ENCODE measurements at places on chromosomes 3 and 15. TPM values are rescaled to one million over a fixed set of nuclear protein-coding genes. Genes with fewer than 3 reads are reported as not detected.

GRCh38 chr3:65660000-65660598, 378.6 kb downstream of the MAGI1 start:
- no peak overlapping the region for H3K27ac ChIP-seq
- no peaks in the 10 kb centered on the region for H3K36me3 ChIP-seq
- H3K27me3 ChIP-seq, result no peaks in the 10 kb centered on the region
- no peaks in the 10 kb centered on the region for H3K4me1 ChIP-seq
- DNase-seq, result no peak
- no peak overlapping the region for H3K4me3 ChIP-seq

GRCh38 chr3:129934234-129935123, 40.0 kb upstream of the TRH start:
- DNase-seq, result peak; percentile 74
- no peak overlapping the region for H3K4me3 ChIP-seq
- no peaks in the 10 kb centered on the region for H3K36me3 ChIP-seq
- peaks cover 8% of the 10 kb centered on the region for H3K4me1 ChIP-seq
- H3K27ac ChIP-seq, result no peak overlapping the region

GRCh38 chr3:114824014-114824413, 323.1 kb downstream of the ZBTB20 start:
- no peak overlapping the region for H3K27ac ChIP-seq
- H3K4me1 ChIP-seq, result no peaks in the 10 kb centered on the region
- H3K27me3 ChIP-seq, result no peaks in the 10 kb centered on the region
- no peaks in the 10 kb centered on the region for H3K36me3 ChIP-seq
- no peak overlapping the region for H3K4me3 ChIP-seq

- no peaks in the 10 kb centered on the region for H3K4me1 ChIP-seq
- peaks cover 57% of the 10 kb centered on the region for H3K36me3 ChIP-seq
- no peak overlapping the region for H3K4me3 ChIP-seq
- no peaks in the 10 kb centered on the region for H3K27me3 ChIP-seq
- DNase-seq, result no peak
- no peak overlapping the region for H3K27ac ChIP-seq
These were observed 66.4 kb downstream of the ASTE1 start for GRCh38 chr3:130960139-130960795.

- peaks cover 18% of the 10 kb centered on the region for H3K4me1 ChIP-seq
- peaks cover 16% of the 10 kb centered on the region for H3K36me3 ChIP-seq
- H3K27ac ChIP-seq, result no peak overlapping the region
- H3K4me3 ChIP-seq, result no peak overlapping the region
These were observed 35.5 kb downstream of the B3GALNT1 start for GRCh38 chr3:161069511-161070251.

DNA sequence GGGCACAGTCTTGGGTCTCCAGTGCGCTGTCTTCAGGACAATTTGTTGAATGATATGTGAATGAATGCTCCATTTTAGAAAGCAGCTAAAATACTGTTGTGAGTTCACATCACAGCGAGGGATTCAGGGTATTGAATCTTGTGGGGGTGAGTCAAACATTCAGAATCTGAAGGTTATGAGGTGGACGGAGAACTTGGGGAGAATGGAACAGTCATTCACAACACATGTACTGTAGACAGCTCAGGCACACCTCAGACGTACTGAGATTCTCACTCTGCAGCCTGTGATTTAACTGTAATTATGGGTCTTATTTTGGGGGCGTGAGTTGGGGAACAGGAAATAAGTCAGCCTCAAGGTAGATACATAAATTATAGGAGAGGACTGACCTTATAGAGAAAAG, 13.9 kb downstream of the CRYBG3 start:
- no peak overlapping the region for H3K4me3 ChIP-seq
- peaks cover 2% of the 10 kb centered on the region for H3K27me3 ChIP-seq
- no peaks in the 10 kb centered on the region for H3K4me1 ChIP-seq
- H3K27ac ChIP-seq, result no peak overlapping the region
- H3K36me3 ChIP-seq, result no peaks in the 10 kb centered on the region

- H3K27ac ChIP-seq, result no peak overlapping the region
- no peaks in the 10 kb centered on the region for H3K36me3 ChIP-seq
- peaks cover 10% of the 10 kb centered on the region for H3K4me1 ChIP-seq
These were observed 9.1 kb downstream of the GRM2 start for GRCh38 chr3:51715977-51716294.

- no peak for DNase-seq
- H3K27me3 ChIP-seq, result no peaks in the 10 kb centered on the region
- no peak overlapping the region for H3K4me3 ChIP-seq
- H3K27ac ChIP-seq, result no peak overlapping the region
- H3K36me3 ChIP-seq, result no peaks in the 10 kb centered on the region
These were observed 47.2 kb upstream of the MME start for GRCh38 chr3:155032918-155033317.

DNA sequence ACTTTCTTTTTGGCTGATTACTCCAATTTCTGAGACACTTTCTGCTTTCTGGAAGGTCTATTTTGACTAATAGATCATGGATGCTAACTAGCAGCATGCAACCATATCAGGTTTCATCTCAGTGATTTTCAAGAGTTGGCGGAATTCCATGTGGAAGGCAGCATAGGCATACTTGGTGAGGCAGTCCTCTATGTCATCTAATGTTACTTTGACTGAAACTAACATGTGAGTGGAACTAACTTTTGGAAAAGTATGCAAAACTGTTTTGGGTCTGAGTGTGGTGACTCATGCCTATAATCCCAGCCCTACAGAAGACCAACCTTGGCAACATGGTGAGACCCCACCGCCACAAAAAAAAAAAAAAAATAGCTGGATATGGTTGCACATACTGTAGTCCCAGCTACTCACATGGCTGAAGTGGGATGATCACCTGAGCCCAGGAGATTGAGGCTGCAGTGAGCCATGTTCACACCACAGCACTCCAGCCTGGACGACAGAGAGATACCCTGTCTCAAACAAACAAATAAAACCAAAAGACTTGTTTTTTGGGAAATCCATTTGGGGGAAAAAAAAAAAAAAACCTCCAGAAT, 1033.7 kb downstream of the ROBO1 start:
- no peaks in the 10 kb centered on the region for H3K36me3 ChIP-seq
- no peak overlapping the region for H3K27ac ChIP-seq
- no peaks in the 10 kb centered on the region for H3K4me1 ChIP-seq

- no peaks in the 10 kb centered on the region for H3K27me3 ChIP-seq
- DNase-seq, result no peak
- no peak overlapping the region for H3K4me3 ChIP-seq
- no peak overlapping the region for H3K27ac ChIP-seq
- H3K4me1 ChIP-seq, result no peaks in the 10 kb centered on the region
- no peaks in the 10 kb centered on the region for H3K36me3 ChIP-seq
These were observed 230.5 kb upstream of the CHRNA7 start for GRCh38 chr15:31799715-31800321.

GRCh38 chr15:77093436-77093835, 22.5 kb upstream of the TSPAN3 start:
- DNase-seq, result no peak
- no peaks in the 10 kb centered on the region for H3K36me3 ChIP-seq
- H3K27ac ChIP-seq, result no peak overlapping the region
- no peaks in the 10 kb centered on the region for H3K4me1 ChIP-seq

GRCh38 chr15:53918180-53919079, 59.8 kb upstream of the UNC13C start:
- H3K4me1 ChIP-seq, result no peaks in the 10 kb centered on the region
- no peaks in the 10 kb centered on the region for H3K27me3 ChIP-seq
- no peak overlapping the region for H3K4me3 ChIP-seq
- no peak for DNase-seq
- no peak overlapping the region for H3K27ac ChIP-seq

GRCh38 chr15:69758810-69759790, 306.5 kb downstream of the RPLP1 start:
- no peak overlapping the region for H3K27ac ChIP-seq
- no peaks in the 10 kb centered on the region for H3K36me3 ChIP-seq
- H3K4me3 ChIP-seq, result no peak overlapping the region

GRCh38 chr3:128991355-128991895, 2.5 kb downstream of the CFAP92 start:
- H3K4me3 ChIP-seq, result no peak overlapping the region
- peaks cover 15% of the 10 kb centered on the region for H3K4me1 ChIP-seq
- no peak for DNase-seq
- no peaks in the 10 kb centered on the region for H3K27me3 ChIP-seq
- no peaks in the 10 kb centered on the region for H3K36me3 ChIP-seq

DNA sequence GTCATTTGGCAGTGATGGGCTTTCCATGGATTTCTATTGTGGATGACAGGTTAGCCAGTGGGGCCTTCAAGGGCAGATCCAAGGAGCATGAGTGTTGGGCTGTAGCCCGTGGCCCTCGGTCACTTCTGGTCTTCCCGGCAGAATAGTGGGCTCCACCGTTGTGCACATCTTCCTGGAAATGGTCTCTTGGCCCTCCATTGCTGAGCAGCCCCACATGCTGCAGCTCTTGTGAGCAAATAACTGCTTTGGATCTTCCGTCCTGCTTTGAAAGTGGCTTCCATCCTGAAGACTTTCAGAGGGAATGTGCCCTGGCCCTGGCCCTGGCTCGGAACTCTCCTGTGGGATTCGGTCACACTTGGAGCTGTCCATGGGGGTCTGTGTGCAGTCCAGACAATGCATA, 102.8 kb downstream of the SNRPN start:
- no peak for DNase-seq
- no peaks in the 10 kb centered on the region for H3K27me3 ChIP-seq
- no peak overlapping the region for H3K27ac ChIP-seq
- no peak overlapping the region for H3K4me3 ChIP-seq

- no peak overlapping the region for H3K4me3 ChIP-seq
- no peaks in the 10 kb centered on the region for H3K36me3 ChIP-seq
- H3K27ac ChIP-seq, result no peak overlapping the region
- no peaks in the 10 kb centered on the region for H3K27me3 ChIP-seq
- H3K4me1 ChIP-seq, result no peaks in the 10 kb centered on the region
These were observed 71.5 kb upstream of the SLC25A26 start for GRCh38 chr3:66149269-66149668.

GRCh38 chr3:186476541-186476940, 67.6 kb downstream of the CRYGS start:
- no peak overlapping the region for H3K27ac ChIP-seq
- H3K4me1 ChIP-seq, result no peaks in the 10 kb centered on the region
- no peaks in the 10 kb centered on the region for H3K36me3 ChIP-seq
- DNase-seq, result no peak
- H3K4me3 ChIP-seq, result no peak overlapping the region
- no peaks in the 10 kb centered on the region for H3K27me3 ChIP-seq

DNA sequence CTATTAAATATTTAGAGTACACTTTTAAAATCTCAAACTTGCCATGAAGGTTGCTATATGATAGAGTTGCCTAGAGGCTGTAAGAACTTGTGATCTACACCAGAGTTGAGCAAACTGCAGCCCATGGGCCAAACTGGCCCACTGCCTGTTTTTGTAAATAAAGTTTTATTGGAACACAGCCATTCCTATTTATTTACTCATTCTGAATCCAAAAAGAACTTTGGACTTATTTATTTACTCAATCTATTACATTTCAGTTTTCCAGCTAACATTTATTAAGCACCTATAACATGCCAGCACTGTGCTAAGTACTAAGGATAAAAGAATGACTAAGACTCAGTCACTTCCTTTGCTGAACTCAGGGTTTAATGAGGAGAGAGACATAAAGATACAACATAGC, 403.6 kb downstream of the ERC2 start:
- no peak overlapping the region for H3K4me3 ChIP-seq
- H3K4me1 ChIP-seq, result no peaks in the 10 kb centered on the region
- H3K27me3 ChIP-seq, result no peaks in the 10 kb centered on the region
- H3K36me3 ChIP-seq, result no peaks in the 10 kb centered on the region
- H3K27ac ChIP-seq, result no peak overlapping the region

DNA sequence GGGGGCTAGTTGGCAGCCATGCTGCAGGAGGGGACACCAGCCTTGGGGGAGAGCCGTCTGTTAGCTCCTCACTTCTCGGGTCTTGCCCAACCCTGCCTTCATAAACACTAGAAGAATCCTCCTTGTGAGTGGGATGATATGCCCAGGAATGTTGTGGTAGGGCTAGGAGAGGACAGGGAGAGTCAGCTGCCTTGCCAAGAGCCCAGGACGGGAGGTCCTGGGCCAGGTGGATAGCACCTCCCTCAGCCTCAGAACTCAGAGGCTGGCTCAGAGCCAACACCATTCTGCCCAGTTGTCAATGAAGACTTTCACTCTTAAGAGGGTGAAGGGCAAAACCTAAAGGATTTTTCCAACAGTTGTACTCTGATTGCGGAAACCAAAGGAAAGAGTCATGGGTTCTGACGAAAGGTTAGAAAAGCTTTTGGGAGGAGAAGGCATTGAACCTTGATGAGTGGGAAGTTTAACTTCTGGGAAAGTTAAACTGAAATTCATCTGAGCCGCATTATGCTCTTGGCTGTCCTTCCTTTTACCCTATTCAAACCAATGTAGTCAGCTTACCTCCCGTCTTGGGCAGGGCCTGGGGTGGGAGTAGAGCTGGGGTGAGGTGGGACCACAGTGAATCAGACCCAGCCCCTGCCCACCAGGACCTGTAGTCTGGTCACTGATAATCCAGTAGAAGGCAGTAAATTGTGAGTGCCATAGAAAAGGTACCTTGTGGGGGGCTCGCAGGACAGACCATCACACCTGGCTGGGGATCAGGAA, 81.9 kb downstream of the FAM43A start:
- peak overlapping the region; percentile 11 for H3K27ac ChIP-seq
- H3K4me3 ChIP-seq, result no peak overlapping the region
- no peak for DNase-seq
- no peaks in the 10 kb centered on the region for H3K36me3 ChIP-seq
- no peaks in the 10 kb centered on the region for H3K27me3 ChIP-seq

DNA sequence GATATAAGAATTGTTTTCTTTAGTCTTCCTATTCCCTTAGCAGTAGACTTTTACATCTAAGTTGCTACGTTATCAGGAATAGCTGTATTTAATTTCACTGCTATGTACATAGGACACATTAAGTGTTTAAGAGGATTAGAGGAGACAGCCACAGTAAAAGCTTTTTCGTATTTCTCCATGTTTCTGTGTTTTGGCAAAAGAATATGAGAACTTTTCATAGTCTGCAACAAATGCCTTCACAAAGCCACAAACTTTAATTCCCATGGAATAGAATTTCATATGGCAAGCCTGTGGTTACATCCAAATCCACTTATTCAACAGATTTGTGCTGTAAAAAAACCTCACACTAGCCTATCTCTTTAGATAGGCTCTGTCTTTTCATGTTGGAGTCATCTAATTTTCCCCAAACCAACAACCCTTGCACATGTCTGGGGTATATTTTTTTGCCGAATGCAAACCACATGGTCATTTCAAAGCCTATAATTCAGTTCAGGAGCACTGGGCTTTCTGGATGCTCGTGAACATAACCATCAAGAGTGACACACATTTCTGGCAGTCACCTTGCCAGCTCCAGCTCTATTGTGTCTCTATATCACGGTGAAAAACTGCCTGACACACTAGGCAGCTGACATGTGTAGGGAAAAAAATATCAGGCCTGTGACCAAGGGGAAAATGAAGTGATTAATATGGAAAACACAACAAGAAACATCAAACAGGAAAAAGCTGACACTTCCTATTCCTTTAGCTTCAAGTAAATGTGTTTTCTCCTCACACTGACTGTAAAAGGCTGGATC, 19.2 kb downstream of the PLD1 start:
- no peaks in the 10 kb centered on the region for H3K4me1 ChIP-seq
- H3K27me3 ChIP-seq, result no peaks in the 10 kb centered on the region
- no peak for DNase-seq
- H3K27ac ChIP-seq, result no peak overlapping the region

IL16 gene
- 114 TPM for total RNA-seq

POLR2H gene
- 41.1 TPM for total RNA-seq

COL8A1 gene
- not detected for total RNA-seq

THSD4 gene
- not detected for total RNA-seq

TRH gene
- not detected for total RNA-seq

TMEM115 gene
- 22.7 TPM for total RNA-seq

BOC gene
- total RNA-seq, result not detected

SHF gene
- total RNA-seq, result 1.7 TPM

PLEKHO2 gene
- 49.8 TPM for total RNA-seq

IL17RB gene
- total RNA-seq, result not detected

GPR62 gene
- total RNA-seq, result not detected

CNTN6 gene
- not detected for total RNA-seq

STRC gene
- 1.2 TPM for total RNA-seq

IQCF5 gene
- not detected for total RNA-seq

ADAMTS9 gene
- not detected for total RNA-seq

FBXW12 gene
- total RNA-seq, result not detected

HAPLN3 gene
- 10.4 TPM for total RNA-seq
